Amygdala (tissue), 56 donors: ENCODE measurements at places on chromosomes 16 and 17.

GRCh38 chr17:20800146-20800545, 220.6 kb downstream of the CDRT15L2 start:
- DNase-seq: no peak

GRCh38 chr17:82823004-82823403, 16.8 kb downstream of the ZNF750 start:
- no peak for DNase-seq

- no peak for DNase-seq
These were observed 9.8 kb upstream of the MYH3 start for GRCh38 chr17:10666906-10667305.

DNA sequence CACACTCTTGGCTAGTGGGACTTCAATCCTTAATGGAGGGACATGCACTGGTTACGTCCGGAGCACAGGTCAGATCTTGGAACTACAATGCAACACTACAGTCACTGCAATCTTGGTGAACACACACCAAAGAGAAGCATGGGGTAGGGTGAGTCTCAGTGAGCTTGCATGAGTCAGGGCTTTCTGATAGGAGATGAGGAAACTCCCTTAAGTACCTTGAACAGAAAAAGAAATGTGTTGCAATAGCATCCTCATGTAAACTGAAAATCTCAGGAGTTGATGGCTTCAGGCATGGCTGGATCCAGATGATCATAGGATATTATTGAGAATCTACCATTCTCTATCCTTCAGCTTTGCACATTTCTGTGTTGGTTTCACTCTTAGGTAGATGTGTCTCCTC, 54.1 kb downstream of the CES1 start:
- no peak for DNase-seq

GRCh38 chr17:1058423-1059130, 61.6 kb downstream of the TIMM22 start:
- peak; percentile 18 for DNase-seq

- no peak for DNase-seq
These were observed 7.9 kb upstream of the LLGL1 start for GRCh38 chr17:18217412-18218015.

DNA sequence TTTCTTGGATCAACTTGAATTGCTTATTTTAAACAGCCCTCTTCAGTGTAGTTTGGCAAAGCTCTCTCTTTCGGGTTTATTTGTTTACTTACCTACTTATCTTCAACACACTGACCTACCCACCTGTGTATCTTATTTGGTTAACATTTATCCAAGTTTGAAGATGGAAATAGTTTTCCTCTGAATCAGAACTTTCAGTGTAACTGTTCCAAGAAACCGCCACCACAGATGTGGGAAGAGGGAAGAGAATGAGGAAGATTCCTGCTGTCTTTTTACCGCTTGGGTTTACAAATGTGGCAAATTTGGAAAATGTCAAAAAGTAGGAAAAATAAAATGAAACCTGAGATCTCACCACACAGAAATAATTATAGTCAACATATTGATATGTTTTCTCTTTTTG, 115.8 kb downstream of the MSI2 start:
- DNase-seq: no peak

DNA sequence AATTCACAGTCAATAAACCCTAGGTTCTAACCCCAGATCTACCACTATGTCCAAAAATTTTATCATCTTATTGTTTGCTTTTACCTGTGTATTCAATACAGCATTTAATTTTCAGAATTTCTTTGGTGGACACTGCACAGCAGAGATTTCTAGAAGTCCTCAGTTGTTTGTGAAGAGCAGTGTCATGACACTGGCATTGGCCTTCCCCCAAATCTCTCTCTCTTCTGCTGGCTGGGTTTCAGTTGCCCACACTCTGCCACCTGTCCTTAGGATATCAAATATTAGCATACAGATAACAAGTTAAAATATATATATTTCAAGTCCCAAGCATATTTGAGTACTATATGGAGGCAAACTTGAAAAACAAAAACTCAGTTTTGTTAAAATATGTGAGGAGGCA, 2.0 kb upstream of the THUMPD1 start:
- DNase-seq: no peak

GRCh38 chr16:60905811-60906210, 1130.4 kb downstream of the CDH8 start:
- no peak for DNase-seq

GRCh38 chr16:87360862-87361610, 22.5 kb downstream of the FBXO31 start:
- DNase-seq: no peak

DNA sequence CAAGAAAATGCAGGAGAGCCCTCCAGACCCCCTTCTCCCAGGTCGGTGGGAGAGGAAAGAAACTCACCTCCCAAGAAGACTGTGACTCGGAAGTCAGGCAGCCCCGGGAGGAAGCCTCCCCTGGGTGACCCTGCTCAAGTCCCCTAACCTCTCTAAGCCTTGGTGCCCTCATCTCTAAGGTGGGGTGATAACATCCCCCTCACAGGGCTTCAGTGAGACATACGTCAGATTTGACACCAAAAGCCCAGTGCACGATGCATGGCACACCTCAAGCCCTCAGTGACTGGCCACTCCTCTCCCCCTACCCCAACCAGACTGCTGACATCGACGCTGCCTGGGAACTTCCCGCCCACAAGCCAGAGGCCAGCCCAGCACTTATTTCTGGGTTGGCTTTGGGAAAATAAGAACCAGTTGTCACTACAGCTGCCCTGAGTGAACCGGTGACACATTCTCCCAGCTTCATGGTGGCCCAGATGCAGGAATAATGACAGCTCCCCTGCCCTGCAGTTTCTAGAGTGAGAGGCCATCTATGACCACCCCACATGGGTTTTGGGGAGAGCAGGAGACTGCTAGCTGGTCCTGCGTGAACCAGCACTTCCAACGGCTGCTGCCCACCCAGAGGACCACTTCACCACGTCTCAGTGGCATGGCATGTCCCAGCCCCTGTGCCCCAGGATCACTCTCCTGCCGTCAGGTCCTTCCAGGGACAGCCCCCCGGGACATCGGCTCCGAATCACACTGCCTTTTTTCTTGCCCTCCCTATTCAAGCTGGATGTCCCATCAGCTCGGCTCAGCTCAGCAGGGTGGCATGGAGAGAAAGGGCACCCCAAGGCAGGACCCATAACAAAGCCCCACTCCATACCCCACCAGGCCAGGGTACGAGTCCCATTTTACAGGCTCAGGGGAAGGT, 9.5 kb downstream of the KNOP1 start:
- DNase-seq: no peak

DNA sequence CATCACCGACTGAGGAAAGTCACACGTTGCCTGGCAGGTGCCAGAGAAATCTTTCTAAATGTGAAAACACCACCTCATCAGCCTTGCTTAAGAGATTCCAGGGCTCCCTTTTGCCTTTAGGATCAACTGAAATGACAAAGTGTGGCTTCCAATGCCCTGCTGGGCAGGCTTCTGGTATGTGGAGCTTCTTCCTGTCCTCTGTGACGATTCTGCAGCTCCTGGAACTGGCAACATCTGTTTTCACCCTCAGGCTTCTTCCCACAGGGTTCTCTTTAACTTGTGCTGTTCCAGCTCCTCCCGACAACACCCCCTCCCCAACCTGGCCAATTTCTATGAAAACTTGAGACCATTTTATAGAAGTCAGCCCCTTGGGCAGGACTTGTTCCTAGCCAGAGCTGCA, 4.8 kb upstream of the ZDHHC1 start:
- no peak for DNase-seq

- no peak for DNase-seq
These were observed 13.8 kb downstream of the CHST6 start for GRCh38 chr16:75481475-75481874.

DNA sequence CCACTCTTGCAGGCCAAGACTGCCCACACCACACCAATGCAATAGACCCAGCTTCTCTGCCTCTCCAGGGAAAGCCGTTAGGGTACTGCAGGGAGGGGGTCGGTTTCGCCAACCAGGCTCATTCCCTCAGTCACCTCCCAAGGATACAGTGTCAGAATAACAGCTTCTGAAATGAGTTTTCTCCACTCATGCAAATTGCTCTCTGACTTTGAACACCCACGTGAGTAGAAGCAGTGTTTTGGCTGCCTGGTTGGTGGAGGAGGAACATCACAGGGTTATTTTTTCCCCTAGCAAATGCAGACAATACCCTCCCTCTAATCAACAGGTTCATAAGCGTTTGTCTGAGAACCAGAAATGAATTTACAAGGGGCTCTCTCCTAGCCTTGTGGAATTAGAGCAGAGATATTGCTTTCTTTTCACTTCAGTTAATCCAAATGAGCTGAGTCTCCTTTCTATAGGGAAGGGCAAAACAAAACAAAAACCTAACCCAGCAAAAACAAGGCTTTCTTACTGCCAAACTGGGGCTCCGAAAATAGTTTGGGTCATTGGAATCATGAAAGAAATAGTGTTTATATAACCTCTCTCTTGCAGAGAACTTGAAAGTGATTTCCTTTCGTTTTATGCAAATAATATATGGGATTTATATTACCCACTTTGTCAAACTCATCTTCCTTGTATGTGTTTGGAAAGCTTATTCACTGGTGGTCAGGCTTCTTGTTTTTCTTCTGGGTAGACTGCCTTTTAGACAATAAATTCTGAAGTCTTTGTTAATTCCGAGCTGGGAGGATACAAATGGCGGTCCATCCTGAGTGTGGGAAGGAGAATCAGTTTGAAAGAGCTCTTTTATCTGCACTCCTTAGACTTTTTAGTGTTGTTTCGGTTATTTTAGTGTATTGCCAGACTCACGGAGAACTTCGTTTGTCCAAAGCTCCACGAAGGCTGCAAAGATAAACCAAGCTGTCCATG, 229.9 kb downstream of the MSI2 start:
- DNase-seq: no peak

GRCh38 chr17:74879308-74879707, 6.5 kb upstream of the FDXR start:
- no peak for DNase-seq

- DNase-seq: no peak
These were observed 8.5 kb downstream of the CSF3 start for GRCh38 chr17:40023590-40024292.

GRCh38 chr17:8557176-8557806, 73.2 kb downstream of the MYH10 start:
- DNase-seq: no peak

- DNase-seq: peak; percentile 1
These were observed 108.5 kb downstream of the CACNG3 start for GRCh38 chr16:24364596-24364995.

- DNase-seq: no peak
These were observed 15.6 kb upstream of the CBFA2T3 start for GRCh38 chr16:88992351-88993165.
